ENCODE measurements at places on chromosomes 16 and 17. TPM values are rescaled to one million over a fixed set of nuclear protein-coding genes. Genes with fewer than 3 reads are reported as not detected.

Gene RCVRN
- not detected for total RNA-seq

Gene SULT1A2
- not detected for total RNA-seq

Gene PPY
- not detected for total RNA-seq

Gene MYO18A
- 9.9 TPM for total RNA-seq

Gene TERF2IP
- 52.0 TPM for total RNA-seq

Gene SMIM5
- total RNA-seq: not detected

Gene TRPV2
- total RNA-seq: 51.5 TPM

Gene CHST5
- not detected for total RNA-seq

Gene LSM12
- total RNA-seq: 48.4 TPM

Gene PRDM7
- total RNA-seq: not detected

Gene IL32
- 824 TPM for total RNA-seq

Gene KCNJ18
- total RNA-seq: not detected

Gene HMOX2
- total RNA-seq: 120 TPM

Gene ALOXE3
- total RNA-seq: not detected

Gene CCL4L2
- not detected for total RNA-seq

Gene CIITA
- 0.07 TPM for total RNA-seq

Gene CEP295NL
- total RNA-seq: 0.20 TPM

Gene NPTX1
- total RNA-seq: 0.15 TPM

Gene CCL7
- total RNA-seq: not detected

Gene HYDIN
- not detected for total RNA-seq

Gene SLC6A4
- total RNA-seq: 3.0 TPM

Gene GUCY2D
- total RNA-seq: not detected

Gene TP53TG3
- not detected for total RNA-seq

Gene LPO
- total RNA-seq: not detected

Gene C16orf89
- 2.1 TPM for total RNA-seq

Gene RNF166
- total RNA-seq: 20.8 TPM

Gene GP1BA
- total RNA-seq: 0.05 TPM

Gene NECAB2
- not detected for total RNA-seq

Gene TBC1D16
- 21.0 TPM for total RNA-seq

Gene KRT31
- not detected for total RNA-seq

Gene TP53TG3F
- not detected for total RNA-seq

Gene CCL17
- total RNA-seq: not detected

Gene KRTAP9-2
- total RNA-seq: not detected

Gene FOXO3B
- 3.3 TPM for total RNA-seq

Gene DLX3
- total RNA-seq: not detected

Gene KRT40
- total RNA-seq: not detected

Gene CLEC18B
- not detected for total RNA-seq

Gene TRAP1
- total RNA-seq: 99.3 TPM

Gene GPR179
- not detected for total RNA-seq

Gene SPNS1
- 54.0 TPM for total RNA-seq

Gene KRT25
- total RNA-seq: not detected

Gene PYY
- not detected for total RNA-seq

Gene CA5A
- not detected for total RNA-seq

Gene MSLN
- not detected for total RNA-seq

Gene FOXJ1
- total RNA-seq: not detected

Gene P2RX1
- not detected for total RNA-seq

Gene KRT34
- total RNA-seq: 1.00 TPM

Gene CCDC78
- total RNA-seq: not detected

Gene ENGASE
- total RNA-seq: 5.9 TPM

Gene CLN3
- 29.8 TPM for total RNA-seq

Gene KCNAB3
- total RNA-seq: 0.13 TPM

Gene CLEC3A
- total RNA-seq: not detected

Gene PRAC2
- total RNA-seq: not detected

Gene AATK
- 2.3 TPM for total RNA-seq

Gene CDC42EP4
- total RNA-seq: 74.6 TPM

Gene DNAI2
- total RNA-seq: not detected
